A673 (cell line): ENCODE measurements at places on chromosomes 12 and 14.

DNA sequence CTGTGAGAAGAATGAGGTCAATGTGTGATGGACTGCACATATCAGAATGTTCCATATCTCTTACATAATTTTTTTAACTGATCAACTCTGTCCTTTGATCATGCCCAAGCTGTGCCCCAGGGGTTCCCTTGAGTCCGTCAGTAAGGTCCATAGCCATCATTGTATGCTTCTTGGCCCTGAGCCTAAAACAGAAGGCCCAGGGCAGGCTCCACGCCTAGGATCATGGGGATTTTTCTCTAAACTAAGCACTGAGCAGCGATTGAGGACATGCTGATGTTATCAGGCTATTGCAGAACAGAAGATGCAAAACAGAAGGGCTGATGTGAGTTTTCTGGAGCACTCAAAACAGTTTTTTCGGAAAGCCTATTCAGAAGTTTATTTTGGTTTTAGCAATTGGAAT lies 20.9 kb downstream of the RNASE9 start:
- H3K27ac ChIP-seq = no peak overlapping the region
- H3K4me3 ChIP-seq = no peak overlapping the region
- no peaks in the 10 kb centered on the region for H3K4me1 ChIP-seq
- no peak for DNase-seq

- no peaks in the 10 kb centered on the region for H3K36me3 ChIP-seq
- no peaks in the 10 kb centered on the region for H3K4me1 ChIP-seq
- H3K27ac ChIP-seq = no peak overlapping the region
- no peaks in the 10 kb centered on the region for H3K27me3 ChIP-seq
These were observed 15.7 kb downstream of the CAPZA3 start for GRCh38 chr12:18753481-18754123.

- no peak overlapping the region for H3K27ac ChIP-seq
- no peak for DNase-seq
- no peaks in the 10 kb centered on the region for H3K36me3 ChIP-seq
- H3K27me3 ChIP-seq = peaks cover 11% of the 10 kb centered on the region
- no peaks in the 10 kb centered on the region for H3K4me1 ChIP-seq
- peak overlapping the region; percentile 34 for H3K4me3 ChIP-seq
These were observed 900 bp downstream of the AMN start for GRCh38 chr14:102923201-102923924.

DNA sequence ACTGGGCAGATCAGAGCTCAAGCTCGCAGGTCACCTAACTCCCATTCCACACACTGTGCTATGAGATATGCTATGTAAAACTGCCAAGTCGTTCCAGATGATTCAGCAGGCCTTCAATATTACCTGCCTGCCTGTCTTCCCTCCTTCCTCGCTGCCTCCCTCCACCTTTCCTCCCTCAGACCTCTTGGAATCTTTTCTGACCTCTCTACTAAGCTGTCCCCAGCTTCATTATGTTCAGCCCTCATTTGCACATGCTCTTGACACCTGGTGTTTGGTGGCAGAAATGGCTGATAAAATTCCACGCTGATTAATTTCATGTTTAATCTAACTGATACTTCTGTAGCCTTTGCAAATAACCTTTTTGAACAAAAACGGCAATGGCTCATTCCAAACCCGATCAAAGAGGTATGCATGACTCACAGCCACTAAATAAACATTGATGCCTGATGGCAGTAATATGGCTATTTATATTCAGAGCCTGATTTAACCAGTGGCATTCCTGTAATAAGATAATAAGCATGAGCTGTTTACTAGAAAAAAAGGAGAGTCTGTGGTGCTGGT lies 130.8 kb upstream of the EGLN3 start:
- H3K4me1 ChIP-seq = peaks cover 5% of the 10 kb centered on the region
- H3K4me3 ChIP-seq = no peak overlapping the region
- no peaks in the 10 kb centered on the region for H3K36me3 ChIP-seq
- no peaks in the 10 kb centered on the region for H3K27me3 ChIP-seq
- DNase-seq = peak; percentile 39

GRCh38 chr14:56952766-56953473 lies 142.6 kb upstream of the OTX2 start:
- no peak overlapping the region for H3K27ac ChIP-seq
- H3K27me3 ChIP-seq = no peaks in the 10 kb centered on the region
- no peaks in the 10 kb centered on the region for H3K36me3 ChIP-seq
- peaks cover 23% of the 10 kb centered on the region for H3K4me1 ChIP-seq
